Frontal cortex (tissue), 4 donors: ENCODE measurements at places on chromosomes 3 and 15. TPM values are rescaled to one million over a fixed set of nuclear protein-coding genes. Genes with fewer than 3 reads are reported as not detected.

DNA sequence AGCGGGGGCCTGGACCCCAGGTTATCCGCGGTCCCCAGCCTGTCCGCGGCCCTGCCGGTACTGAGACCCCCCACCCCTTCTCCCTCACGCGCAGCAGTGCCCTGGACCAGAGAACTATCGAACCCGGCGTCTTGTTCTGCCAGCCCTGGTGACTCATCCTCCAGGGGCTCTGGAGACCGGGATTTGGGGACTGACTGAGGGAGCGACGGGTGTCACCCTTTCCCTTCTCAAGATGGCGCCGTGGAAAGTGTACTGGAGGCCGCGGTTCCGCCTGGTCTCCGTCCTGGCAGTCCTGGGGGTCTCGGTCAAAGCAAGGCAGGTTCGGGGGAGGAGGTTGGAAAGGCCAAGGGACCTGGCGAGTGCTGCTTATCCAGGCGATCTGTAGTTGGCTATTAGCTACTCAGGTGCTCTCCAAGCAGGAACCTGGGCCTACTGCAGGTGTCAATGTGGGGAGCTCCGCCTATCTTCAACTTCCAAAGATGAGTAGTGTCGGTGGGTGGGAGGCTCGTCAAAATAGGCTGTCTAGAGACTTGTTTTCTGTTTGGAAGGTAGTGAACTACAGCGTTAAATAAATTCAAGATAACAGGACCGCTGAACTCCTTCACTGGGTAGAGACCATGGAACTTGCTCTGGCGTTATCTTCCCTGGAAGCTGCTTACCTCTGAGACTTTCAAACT lies 790 bp downstream of the RAB5A start:
- DNase-seq, result peak; percentile 26

GRCh38 chr3:131142580-131142979 lies 115.9 kb downstream of the NEK11 start:
- DNase-seq, result no peak

DNA sequence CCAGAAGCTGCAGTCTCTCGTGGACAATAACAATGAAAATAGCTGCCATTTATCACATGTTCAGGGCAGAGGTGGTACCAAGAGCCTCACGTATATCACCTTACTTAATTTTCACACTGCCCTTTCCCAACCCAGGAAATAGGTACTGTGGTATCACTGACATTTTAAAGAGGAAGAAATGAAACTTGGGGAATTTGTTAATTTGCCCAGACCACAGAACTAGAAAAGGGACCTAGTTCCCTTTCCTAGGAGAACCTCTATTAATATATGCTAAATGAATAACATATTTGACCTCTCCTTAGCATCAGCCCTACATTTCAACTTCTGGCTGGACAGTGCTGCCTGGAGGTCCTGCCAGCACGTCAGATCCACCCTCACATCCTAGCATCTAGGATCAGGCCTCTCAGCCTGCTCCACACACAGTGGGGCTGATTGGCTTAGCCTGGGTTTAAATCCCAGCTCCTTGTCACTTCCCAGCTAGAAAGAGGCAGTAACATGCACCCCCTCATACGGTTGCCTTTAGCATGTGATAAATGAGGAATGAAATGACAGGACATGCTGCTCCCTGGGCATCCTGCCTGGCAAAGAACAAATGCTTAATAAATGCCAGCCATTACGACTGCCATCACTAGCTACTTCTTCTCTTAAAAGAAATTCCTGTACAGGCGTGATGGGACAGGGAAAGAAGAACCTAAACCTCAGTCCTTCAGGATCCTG lies 95.1 kb upstream of the TNFAIP8L3 start:
- no peak for DNase-seq

DNA sequence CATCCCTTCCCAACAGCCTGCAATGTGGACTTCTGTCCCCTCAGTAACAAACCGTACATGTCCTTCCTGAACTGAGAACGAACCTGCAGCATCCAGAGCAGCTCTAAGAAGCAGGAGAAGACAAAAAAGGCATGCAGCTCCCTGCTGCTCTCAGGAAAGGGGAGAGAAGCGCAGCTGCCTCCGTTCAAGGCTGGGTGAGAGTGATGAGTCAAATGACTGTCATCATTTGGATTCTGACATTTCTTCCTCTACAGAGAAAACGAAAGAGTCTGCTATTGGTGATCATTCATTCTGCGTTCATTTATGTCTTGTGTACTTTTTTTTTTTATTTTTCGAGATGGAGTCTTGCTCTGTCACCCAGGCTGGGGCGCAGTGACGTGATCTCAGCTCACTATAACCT lies 677.8 kb downstream of the FHIT start:
- no peak for DNase-seq

DNA sequence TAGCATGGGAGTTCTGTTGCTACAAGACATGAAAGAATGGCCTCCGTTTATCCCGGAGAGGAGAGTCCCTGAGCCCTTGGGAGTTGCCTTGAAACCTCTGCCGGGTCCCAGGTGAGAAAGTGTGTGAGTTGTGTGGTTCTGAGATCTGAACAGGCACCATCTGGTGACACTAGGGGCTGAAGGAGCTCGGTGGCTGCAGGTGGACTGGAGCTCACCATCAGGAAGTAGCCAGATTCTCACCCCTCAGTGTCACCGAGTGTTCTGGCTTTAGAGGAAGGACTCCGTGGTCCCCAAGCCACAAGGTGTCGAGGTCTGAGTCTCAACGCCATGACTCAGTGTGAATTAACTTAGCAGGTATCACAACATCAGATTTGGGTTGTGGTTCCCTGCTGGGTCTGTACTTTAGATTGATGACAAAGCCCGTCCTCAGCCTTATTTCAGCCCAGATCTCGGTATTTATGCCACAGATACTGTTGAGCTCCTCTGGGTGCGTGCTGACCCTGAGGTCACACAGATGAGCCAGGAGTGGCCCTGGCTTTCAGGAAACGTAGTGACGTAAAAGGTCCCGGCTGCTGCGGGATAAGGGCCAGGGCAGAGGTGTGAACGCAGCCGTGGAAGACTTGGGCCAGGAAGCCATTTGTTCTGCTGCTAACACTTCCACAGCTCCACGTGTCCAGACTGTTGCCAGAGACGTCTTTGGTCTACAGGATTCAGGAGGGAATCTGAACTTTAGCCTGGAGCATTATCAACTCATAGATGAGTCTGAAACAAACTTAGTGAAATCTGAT lies 54.4 kb downstream of the PGPEP1L start:
- DNase-seq, result no peak

GRCh38 chr3:146178006-146178689 lies 17.2 kb upstream of the PLOD2 start:
- no peak for DNase-seq

- DNase-seq, result no peak
These were observed 1.3 kb downstream of the PLCH1 start for GRCh38 chr3:155743606-155744005.

GRCh38 chr3:38260474-38260873 lies 5.1 kb upstream of the SLC22A13 start:
- DNase-seq, result no peak

DNA sequence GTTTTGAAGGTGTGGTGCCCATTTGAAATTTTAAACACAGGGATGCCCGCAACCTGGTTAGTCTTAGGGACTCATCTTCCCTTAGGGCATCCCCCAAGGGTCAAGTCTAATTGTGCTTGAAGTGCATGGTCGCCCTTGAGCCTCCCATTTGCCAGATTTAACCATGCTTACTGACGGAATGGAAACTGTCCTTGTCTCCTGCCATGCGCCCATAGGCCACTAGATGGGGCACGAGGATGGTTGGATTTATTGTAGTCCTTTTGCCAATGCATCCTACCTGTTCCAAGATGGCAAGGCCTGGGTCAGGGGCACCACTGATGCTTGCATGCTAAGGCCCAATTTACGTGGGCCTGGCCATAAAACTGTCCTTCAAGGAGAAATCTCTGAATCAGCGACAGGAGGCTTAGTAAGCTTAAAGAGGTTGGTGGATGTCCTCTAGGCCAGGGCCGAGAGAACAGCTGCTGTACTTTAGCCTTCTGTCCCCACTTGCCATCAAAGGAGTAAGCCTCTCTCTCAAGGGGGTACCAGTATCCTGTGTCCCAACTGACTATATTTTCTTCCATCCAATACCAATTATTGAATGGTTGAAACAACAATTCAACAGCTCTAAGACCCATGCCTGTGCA lies 355.4 kb downstream of the OTOL1 start:
- peak; percentile 10 for DNase-seq

GRCh38 chr15:65183865-65184159 lies 1.3 kb downstream of the CLPX start:
- no peak for DNase-seq

DNA sequence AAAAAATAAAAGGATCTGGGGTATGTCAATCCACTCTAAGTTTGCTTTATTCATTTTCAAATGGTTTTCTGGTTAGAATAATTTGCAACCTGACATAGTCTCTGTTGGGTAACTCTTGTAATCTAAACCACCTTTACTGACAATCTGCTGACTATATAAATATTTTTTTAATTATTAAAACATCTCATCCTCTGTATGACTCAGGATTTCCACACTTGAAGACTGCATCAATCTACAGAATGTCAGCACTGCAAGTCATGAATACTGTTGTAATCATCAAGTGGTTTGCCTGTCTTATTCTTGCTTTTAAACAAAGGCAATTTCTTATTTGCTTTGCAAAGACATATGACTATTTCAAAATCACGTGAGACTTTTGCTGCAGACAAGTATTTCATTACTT lies 42.1 kb downstream of the VGLL3 start:
- no peak for DNase-seq

DNA sequence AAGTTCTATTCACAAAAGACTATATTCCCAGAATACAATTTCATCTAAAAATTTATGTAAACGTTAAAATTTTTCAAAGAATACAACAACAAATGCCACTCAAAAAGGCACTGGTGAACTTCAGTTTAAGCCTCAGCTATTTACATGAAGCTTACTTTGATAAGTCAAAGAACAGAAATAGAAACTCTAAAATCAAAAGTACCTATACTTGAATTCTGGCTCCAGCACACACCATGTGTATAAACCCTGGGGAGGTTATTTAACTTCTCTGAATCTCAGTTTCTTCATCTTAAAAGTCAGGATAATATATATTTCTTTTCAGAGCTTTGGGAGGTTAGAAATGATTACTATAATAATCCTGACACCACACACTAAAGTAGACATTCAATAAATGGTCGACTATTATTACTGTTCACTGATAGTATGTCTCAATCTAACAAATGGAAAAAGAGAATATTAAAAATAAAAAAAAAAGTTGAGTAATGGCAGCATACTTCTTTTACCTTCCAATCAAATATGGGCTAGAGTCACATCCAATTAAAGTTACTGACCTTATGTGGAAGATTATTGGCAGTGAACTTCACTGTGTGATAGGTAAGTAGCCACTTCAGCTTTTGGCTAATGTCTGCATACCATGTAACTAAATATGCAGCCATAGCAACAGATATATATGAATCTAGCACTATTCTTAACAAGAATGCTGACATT lies 248.4 kb downstream of the ISL2 start:
- no peak for DNase-seq

- no peak for DNase-seq
These were observed 75.5 kb upstream of the NR2E3 start for GRCh38 chr15:71734709-71735384.

GRCh38 chr15:60745469-60746061 lies 266.6 kb upstream of the ICE2 start:
- DNase-seq, result no peak

DNA sequence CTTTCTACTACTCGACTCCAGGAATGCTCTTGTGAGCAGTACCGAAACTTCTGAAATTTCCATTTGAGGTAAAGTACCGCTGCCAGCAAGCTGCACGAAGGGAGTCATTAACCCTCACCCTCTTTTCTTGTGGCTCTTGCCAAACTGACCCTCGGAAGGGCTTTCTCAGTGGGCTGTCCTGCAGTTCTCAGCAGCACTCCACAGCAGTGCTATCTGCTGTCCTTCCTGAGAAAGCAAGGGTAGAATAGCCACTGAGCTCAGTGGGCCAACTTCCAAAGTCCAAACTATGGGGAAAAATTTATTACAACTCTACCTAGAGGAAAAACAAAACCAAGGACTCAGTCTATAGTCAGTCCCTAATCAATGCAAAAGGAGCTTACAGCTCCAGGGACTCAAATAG lies 38.5 kb upstream of the COL8A1 start:
- DNase-seq, result no peak

DNA sequence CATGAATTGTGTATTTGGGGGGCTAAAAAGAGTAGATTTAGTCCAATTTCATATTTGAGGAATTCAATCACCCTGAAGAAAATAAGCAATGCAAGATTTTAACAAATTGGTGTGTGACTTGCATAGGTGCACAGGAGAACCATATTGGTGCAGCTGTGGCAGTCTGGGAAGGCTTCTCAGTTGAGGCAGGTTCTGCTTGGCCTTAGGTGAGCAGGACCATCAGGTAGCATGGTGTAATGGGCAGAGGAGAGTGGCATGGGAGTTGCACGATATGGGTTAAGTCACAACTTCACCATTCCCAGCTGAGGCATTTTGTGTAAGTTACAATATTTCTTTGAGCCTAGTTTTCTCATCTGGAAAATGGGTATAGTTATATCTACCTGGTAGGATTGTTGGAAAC lies 10.5 kb downstream of the EBLN2 start:
- DNase-seq, result no peak

DNA sequence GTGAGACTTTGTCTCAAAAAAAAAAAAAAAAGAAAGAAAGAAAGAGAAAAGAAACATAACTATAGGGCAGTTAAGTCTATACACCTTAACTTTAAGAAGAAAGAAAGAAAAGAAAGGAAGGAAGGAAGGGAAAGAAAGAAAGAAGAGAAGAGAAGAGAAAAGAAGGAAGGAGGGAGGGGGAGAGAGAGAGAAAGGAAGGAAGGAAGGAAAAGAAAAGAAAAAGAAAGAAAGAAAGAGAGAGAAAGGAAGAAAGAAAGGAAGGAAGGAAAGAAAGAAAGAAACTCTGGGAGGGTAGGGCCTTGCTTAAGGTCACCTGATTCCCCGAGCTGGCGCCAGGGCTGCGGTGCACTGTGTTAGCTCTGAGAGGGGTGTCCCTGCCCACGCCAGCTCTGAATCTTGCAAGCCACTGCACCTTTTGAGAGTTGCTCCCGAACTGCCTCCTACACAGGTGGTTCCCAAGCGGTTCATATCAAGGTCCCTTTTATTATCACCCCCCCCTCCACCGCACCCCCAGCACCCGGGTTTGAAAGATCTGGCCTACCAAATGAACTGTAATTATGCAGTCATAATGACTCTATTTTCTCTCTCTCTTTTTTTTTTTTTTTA lies 39.2 kb upstream of the VPS8 start:
- no peak for DNase-seq

- DNase-seq, result no peak
These were observed 298.3 kb downstream of the LRRC3B start for GRCh38 chr3:26920646-26921478.

The SLC9C1 gene
- total RNA-seq, result 0.41 TPM

The CHRM5 gene
- 0.41 TPM for total RNA-seq

The OR5K2 gene
- not detected for total RNA-seq

The GOLGA6L7 gene
- total RNA-seq, result not detected

The MITF gene
- total RNA-seq, result 1.6 TPM

The GPR160 gene
- total RNA-seq, result 2.9 TPM

The OR4M2 gene
- total RNA-seq, result not detected

The PPARG gene
- total RNA-seq, result 1.2 TPM

The MAPKAPK3 gene
- total RNA-seq, result 2.9 TPM

The CYP8B1 gene
- not detected for total RNA-seq

The TIPARP gene
- total RNA-seq, result 44.0 TPM

The GOLGA8R gene
- total RNA-seq, result 0.82 TPM

The MASP1 gene
- 22.8 TPM for total RNA-seq

The NAA50 gene
- total RNA-seq, result 60.7 TPM
